ENCODE measurements at places on chromosomes 4 and X.

DNA sequence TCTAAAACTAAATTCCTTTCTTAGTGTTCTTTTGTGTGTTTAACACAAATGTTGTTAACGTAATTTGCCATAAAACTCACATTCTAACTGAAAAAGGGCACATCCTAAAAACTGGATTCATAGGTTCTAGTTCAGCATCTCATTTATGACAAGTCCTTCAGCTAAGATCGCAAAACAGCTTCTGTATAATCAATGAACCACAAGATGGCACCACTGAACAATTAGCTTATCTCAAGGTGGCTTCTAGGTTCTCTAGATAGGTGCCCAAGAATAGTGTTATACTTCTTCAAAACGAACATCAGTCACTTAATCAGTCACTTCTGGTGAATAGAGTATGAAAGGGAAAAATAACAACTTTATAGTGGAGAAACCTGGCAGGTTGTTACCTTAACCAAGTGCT lies 54.3 kb downstream of the NRK start:
- DNase-seq: peak; percentile 4

DNA sequence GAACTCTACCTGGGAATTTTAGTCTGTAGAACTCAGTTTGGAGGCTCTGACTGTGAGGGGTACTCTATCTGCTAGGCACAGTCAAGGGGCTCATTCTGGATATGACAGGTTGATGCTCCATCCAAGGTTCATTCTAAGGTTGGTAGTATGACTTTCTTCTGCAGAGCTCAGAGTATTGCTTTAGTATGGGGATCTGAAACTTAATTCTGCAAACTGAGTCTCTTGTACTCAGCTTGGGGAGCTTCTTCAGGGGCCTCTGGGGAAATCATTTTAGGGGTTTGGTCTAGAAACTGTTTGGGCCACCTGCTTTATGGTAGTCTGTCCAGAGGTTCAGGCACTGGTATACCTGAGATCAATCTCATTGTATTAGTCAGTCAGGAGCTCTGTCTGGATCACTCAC lies 9.7 kb upstream of the TSR2 start:
- DNase-seq: no peak

DNA sequence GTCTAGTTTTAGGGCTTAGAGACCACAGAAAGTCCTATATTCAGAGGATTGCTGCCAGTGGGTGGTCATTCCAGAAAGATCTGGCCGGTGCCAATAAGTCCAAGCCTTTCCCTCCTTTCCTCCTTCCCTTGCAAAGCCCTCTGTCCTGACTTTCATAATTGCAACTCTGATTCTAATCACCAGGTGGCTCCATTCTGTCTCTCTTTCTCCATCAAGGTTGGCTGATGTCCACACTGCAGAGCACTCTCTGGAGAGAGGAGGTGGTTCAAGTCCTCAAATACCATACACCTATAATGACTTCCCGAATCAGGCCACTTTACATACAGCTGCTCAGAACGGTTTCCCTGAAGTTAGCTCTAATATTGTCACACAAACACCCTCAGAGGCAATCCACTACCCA lies 22.4 kb upstream of the ARMCX4 start:
- DNase-seq: no peak

DNA sequence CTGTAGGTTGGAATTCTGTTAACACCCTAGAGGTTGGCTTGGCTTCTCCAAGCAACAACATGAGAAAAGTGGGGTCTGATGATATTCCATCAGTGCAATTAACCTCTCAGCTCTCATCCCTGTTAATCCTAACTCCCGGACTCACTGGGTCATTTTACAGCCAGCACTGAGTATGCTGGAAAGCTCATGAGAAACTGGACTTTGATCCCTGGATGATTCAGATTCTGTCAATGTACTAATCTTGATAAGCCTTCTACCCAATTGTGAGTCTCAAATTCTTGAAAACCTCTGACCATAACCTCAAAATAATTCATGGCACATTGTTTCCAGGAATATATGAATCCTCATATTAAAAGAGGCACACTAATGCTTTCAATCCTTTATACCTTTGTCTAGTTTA lies 244.3 kb upstream of the DCAF8L1 start:
- no peak for DNase-seq

- no peak for DNase-seq
Observed at GRCh38 chr4:159146488-159146887, 43.6 kb downstream of the RAPGEF2 start.

GRCh38 chrX:109844986-109845385 lies 111.9 kb upstream of the ACSL4 start:
- no peak for DNase-seq

DNA sequence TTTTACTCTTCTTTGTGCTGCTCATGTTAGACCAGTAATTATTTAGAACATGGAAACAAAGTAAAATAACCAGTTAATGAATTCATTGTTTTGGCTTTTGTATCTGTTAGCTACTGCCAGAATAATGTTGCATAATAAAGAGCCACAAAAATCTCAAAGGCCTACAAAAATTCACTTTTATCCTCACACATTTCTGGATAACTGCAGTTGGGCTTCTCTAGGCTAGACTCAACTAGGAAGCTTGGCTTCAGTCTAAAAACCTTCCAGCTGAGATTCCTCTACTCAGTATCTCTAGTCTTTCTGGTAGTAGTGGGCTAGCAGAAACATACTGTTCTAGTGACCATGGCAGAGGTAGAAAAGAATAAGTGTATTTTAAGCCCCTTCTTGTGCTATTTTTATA lies 73.0 kb downstream of the FAT4 start:
- no peak for DNase-seq

- no peak for DNase-seq
Observed at GRCh38 chrX:45771560-45772340, 571.1 kb upstream of the DIPK2B start.

- no peak for DNase-seq
Observed at GRCh38 chr4:102387552-102388150, 42.4 kb upstream of the SLC39A8 start.

- no peak for DNase-seq
Observed at GRCh38 chrX:46670316-46670715, 88.6 kb downstream of the SLC9A7 start.

DNA sequence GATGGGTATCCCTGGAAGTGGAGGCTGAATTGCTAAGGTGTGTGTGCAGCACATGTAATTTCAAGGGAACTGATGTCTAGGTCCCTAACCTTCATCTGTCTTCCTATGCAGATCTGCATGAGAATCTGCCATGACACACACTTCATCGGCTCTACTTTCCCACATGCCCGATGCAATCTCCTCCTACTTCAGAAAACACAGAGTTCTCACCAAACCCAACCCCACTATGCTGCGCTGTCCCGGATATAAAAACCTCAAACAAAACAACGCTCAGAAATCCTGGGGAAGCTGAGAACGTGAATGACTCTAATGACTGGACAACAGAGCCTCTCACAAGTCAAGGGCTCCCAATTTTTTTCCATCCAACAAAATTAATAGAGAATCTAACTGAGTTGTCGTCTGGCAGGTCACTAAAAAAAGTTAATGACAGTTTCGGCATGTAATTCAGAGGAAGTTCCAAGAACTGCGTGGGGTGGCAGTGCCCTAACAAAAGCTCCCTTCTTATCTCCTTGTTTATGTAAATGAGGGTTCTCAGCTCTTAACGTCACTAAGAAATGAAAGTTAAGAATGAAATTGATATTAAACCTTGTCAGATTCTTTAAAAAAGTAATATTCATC lies 39.0 kb downstream of the STX18 start:
- DNase-seq: no peak

GRCh38 chr4:159003420-159004253 lies 99.2 kb upstream of the RAPGEF2 start:
- no peak for DNase-seq

- DNase-seq: no peak
Observed at GRCh38 chrX:15815779-15816437, 25.6 kb downstream of the ZRSR2 start.

GRCh38 chr4:610411-611261 lies 14.7 kb upstream of the PDE6B start:
- DNase-seq: no peak

DNA sequence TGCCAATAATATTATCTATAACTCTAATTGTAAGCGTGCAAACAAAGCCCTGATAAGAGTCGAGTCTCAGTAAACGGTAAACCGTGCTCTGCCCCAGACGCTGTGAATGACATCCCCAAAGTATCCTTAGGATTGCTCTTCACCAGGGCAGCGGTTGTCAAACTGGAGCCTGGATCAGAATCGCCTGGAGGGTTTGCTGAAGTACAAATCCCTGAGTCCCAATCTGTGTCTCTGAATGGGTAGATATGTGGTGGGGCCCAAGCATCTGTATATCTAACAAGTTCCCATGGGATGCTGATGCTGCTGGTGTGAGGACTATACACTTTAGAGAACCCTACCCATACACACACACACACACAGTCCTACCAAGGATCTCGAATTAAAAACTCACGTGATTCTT lies 813 bp upstream of the APBB2 start:
- DNase-seq: no peak

GRCh38 chr4:40177591-40177990 lies 19.2 kb upstream of the RHOH start:
- DNase-seq: no peak

DNA sequence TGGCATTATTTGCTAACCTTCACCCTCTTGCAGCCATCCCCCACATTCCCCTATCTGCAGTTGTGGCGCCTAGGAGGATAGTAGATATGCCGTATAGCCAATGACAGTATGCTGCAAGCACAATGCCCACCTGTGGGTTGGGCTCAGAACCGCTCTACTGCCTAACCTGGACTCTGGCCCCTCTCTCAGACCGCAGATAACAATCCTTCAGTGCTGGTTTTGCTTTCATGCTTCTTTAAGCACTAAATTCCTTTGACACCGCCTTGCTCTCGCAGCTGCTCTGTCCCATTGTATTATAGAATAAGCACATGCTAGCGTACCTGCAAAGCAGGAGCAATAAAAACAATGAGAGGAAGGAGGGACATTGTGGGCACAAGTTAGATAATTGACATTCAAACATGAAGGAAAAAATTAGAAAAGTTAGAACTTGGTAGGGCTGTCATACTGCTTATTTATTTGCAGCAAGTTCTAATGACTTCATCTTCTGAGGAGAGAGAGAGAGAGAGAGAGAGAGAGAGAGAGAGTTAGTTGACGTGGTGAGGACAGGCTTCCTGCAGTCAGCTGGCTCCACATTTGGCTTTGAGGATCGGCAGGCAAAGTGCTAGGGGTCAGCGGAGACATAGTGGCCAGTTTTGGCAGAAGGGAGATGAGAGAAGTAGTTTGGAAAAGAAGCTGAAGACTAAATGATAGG lies 55.8 kb downstream of the WWC2 start:
- no peak for DNase-seq

- no peak for DNase-seq
Observed at GRCh38 chr4:30068234-30068633, 651.9 kb upstream of the PCDH7 start.

GRCh38 chr4:43886196-43886595 lies 562.4 kb downstream of the KCTD8 start:
- DNase-seq: no peak

DNA sequence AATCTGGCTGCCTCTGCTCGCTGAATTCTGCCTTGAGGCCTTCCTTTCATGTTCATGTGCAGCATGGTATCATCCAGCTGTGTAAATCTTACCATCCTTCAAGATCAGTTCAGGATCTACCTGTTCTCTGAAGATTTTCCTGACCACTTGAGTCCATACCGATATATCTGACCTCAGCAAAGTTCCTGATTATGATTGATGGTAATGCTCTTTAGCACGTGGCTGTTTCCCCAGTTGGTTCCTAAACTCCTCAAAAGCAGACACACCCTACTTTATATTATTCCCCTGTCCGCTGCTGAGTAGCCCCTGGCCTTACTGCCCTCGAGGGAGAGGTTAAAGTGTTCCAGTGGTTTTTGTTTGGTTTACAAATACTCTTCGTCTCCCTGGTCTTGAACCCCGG lies 20.0 kb downstream of the GALNT7 start:
- DNase-seq: no peak

GRCh38 chrX:14616836-14617235 lies 87.5 kb downstream of the GLRA2 start:
- DNase-seq: no peak

GRCh38 chr4:125303058-125303457 lies 11.7 kb upstream of the FAT4 start:
- DNase-seq: no peak

- no peak for DNase-seq
Observed at GRCh38 chr4:160495356-160495755, 1392.5 kb downstream of the RAPGEF2 start.

GRCh38 chrX:23511793-23512192 lies 155.5 kb upstream of the PRDX4 start:
- no peak for DNase-seq
